ENCODE measurements at places on chromosomes 2 and 18.
A peak's percentile ranks its signal among the peaks of the same experiment; 100 is the strongest.

DNA sequence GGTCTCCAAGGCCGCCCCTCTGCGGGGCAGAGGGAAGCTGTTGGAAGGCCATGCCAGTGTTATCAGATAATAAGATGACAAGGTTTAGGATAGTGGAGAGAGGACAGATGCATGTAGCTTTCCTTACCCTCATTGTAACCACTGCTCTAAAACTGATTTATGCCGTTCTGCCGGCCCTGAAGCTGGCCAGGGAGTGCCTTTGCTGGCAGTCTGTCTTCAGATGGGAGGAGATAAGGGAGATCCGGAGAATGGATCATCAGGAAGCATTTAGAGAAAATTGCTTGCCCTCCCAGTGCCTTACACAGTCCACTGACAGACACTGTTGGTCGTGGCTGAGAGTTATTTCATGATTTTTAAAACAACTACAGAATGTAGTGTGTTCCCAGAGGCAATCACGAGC is 35.4 kb upstream of the MYO3B start:
- DNase-seq, result no peak

DNA sequence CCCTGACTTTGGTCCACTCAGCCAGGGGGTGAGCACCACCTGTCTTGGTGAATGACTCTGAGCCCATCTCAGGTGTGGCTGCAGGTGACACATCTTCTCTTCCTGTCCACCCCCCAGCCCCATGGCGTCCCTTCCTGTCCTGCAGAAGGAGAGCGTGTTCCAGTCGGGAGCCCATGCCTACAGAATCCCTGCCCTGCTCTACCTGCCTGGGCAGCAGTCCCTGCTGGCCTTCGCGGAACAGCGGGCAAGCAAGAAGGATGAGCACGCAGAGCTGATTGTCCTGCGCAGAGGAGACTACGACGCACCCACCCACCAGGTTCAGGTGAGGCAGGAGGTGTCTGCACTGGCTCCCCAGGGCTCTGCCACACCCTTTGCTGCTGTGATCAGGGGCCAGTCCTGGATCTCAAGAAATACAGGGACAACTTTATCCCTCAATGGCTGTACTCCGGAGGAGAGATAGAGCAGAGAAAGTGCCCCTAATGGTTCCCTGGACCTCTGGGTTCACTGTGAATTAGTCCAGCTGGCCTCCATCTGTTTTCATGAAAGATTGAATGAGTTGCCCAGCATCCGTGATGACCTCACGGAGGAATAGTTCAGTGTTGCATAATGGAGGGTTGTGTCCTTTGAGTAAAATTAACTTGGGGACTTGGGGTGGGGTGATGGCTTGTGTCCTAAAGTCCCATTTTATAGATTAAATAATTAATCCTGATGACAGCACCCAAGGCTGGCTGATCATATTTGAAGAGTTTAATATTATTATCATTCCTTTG is at the start of gene NEU2:
NEU2 (plus strand) TSS at position 122 of the 770 bp plus-strand sequence; CDS start at position 122, 0 bp downstream.
- no peak for DNase-seq

DNA sequence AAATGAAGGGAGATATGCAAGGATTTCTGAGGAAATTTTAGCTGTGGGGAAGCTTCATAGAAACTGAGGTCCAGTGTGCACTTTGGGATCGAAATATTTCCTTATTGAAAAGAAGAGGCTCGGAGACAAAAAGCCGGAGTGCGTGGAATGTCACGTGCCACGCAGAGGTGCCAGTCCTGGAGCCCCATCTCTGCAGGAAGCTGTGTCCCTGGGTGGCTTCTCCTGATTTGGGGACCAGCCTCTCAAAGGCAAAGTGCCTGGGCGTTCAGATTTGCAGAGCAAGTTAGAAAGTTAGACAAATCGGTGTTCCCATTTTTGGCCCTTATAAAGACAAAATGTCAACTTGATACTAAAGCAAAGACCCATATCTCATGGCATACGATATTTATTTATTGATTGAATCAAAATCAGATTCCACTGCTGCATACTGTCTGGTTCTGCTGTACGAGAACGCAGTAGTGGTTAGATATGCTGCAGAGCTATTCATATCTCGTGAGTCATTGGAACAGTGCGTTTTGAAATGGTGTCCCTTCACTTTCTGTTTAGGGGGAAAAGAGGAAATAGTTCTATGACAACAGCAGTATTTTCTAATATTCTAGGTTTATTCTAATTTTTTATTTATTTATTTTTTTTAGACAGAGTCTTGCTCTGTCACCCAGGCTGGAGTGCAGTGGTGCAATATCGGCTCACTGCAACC is 9.1 kb upstream of the ATG16L1 start:
- no peak for DNase-seq

- no peak for DNase-seq
Observed at GRCh38 chr2:124530203-124530602, 505.1 kb downstream of the CNTNAP5 start.

- DNase-seq, result no peak
Observed at GRCh38 chr2:9821805-9822445, 21.3 kb upstream of the TAF1B start.

DNA sequence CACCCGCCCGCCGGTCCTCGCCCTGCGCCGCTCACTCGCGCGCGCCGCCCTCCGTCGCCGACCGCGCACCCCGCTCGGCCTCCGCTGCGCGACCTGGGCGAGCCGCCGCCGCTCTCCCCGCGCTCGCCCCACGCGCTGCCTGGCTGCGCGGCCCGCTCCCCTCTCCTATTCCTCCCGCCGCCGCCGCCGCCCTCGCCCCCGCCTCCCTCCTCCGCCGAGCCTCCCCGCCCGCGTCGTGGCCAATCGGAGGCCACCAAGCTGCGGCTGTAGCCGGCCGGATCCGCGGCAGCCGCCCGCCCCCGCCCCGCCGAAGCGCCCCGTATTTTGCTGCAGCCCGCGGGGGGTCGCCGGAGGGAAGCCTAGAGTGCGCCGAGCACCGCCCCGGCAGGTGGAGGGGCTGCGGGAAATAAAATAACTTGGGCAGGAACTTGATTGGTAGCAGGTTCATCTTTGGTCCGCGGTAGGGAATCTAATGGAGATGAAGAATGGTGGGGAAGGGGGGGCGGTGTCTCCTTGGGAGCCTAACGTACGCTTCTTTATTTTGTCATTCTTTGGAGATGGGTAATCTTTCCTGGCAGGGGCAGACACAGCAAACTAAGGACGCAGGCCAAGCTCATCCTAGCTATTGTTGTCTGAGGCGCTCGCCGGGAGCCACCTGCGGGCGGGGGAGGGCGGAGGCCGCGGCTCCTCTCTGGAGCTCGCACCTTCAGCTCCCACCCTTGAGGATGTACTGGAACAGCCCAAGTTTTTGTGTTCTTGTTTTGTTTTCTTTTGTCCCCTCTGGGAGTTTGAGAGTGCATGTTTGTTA is 1.1 kb upstream of the CDH2 start:
- DNase-seq, result no peak

DNA sequence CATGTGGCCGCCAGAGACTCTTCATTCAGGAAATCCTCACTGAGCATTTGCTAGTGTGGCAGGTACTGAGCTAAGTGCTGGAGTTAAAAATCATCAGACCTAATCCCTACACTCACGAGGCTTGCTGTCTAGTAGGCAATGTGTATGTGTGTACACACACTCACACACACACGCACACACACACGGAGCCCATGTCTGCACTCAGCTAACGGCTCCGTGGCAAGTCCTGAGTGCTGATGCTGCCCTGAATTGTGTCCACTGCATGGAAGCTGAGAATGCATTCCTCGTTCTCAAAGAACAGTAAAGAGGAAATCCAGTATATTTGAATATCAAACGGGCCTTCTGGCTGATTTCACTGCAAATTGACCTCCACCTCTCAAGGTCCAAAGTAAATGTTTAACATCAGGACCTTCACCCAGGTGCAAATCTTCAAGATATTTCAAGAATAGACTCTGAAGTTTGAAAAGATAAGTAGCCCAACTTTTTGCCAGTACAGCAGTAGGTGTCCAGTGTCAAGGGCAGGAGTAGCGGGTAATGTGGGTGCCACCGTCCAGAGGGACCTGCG is 136.1 kb upstream of the TTC39C start:
- no peak for DNase-seq

- DNase-seq, result no peak
Observed at GRCh38 chr2:67880291-67880761, 182.5 kb downstream of the C1D start.

GRCh38 chr2:128986867-128987268 is 668.2 kb upstream of the HS6ST1 start:
- no peak for DNase-seq

DNA sequence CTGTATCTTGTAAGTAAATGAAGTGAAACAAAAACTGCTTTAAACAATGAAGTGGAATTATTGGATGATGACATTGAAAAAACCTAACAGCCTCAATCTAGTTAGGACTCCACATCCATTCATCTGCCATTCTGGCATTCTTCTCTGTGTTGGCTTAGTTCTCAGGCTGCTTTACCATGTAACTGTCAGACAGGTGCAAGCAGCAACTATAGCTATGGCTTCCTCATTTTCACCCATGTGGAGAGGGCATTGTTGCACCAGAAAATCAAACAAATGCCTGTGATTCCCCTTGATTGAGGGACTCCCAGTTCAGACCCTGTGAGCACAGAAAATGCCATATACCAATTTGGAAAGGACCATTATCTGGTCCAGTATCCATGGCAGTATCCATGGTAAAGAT is 129.5 kb upstream of the NYAP2 start:
- no peak for DNase-seq

GRCh38 chr2:158512323-158512722 is 55.6 kb downstream of the PKP4 start:
- no peak for DNase-seq

- DNase-seq, result peak; percentile 65
Observed at GRCh38 chr18:23131693-23132319, 3.5 kb upstream of the CABLES1 start.

GRCh38 chr2:223832241-223832903 is 5.0 kb downstream of the AP1S3 start:
- DNase-seq, result no peak

GRCh38 chr2:64289251-64289650 is 145.0 kb upstream of the PELI1 start:
- DNase-seq, result no peak

DNA sequence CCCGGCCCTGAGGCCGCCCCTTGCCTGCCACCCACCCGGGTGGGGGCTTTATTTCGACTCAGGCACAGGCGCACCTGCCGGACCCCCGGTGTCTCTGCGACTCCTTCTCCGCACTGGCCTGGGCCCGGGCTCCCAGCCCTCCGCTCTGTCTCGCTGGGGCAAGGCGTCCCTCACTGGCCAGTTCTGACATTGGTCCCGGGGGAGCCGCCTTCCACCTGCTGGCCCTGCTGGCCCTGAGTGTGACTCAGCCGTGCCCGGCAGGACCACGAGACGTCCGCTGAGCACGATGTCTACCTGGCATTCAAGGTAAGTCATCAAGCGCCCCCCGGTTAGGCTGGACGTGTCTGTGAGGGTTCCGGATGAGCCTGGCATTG is 131.5 kb upstream of the CTDP1 start:
- DNase-seq, result no peak

DNA sequence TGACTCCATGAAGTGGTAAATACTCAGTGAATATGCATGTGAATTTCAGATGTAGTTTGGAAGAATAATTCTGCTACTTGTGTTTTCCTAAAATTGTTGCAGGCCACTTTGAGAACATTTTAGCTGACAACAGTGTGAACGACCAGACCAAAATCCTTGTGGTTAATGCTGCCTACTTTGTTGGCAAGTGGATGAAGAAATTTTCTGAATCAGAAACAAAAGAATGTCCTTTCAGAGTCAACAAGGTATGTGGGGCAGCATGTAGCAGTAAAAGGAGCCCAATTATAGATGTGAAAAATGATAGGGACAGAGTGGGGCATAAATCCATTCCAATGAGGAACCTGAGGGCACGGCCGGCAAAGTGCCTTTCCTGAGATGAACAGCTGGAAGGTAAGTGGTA is 16.1 kb downstream of the SERPINB5 start:
- DNase-seq, result no peak

- no peak for DNase-seq
Observed at GRCh38 chr18:24396082-24396633, 1.5 kb downstream of the OSBPL1A start.

DNA sequence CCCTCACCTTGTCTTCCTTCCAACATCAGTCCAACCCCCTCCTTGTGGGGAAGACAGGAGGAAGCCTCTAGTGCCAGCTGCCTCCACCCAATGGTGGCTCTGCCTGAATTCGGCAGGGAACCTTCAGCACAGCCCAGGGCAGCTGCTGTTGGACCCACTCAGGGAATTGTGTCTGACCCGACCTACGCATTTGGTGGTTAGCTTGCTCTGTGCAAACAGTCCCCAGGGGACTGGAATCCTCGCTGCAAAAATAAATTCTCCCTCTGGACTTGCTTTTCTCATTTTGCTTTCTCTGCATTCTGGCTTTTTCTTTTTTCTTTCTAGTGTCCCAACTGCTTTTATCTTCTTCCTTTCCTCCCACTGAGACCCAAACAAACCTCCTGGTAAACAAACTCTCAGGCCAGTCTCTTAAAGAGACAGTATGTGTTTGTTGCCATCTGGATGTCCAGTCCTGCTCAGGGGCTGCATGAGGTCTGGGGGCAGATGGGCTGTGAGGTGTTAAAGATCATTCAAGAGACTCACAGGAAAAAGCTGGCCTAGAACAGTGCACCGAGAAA is 137.7 kb upstream of the HAAO start:
- DNase-seq, result no peak

GRCh38 chr2:113190871-113191270 is 17.1 kb downstream of the PSD4 start:
- no peak for DNase-seq

- no peak for DNase-seq
Observed at GRCh38 chr2:69804416-69804815, 25.0 kb upstream of the GMCL1 start.

DNA sequence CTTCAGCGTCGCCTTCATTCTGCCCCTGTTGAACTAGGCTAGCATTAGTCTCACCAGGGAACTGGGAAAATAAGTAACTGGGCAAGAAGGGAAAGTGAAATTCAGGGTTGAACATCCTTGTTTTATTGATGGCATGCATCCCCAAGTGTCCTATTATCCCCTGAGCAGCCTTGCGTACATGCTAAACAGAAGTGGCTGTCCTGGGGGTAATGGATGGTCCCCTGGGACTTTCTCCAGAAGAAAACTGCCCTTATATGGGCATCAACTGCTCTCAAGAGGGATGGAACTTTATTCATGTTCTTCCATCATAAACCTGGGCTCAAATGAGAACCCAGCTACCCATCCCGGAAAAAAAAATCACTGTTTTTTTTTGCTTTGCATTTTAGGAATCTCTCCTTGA is 11.8 kb upstream of the SMIM21 start:
- no peak for DNase-seq
